ENCODE measurements at places on chromosomes 12 and 14.

DNA sequence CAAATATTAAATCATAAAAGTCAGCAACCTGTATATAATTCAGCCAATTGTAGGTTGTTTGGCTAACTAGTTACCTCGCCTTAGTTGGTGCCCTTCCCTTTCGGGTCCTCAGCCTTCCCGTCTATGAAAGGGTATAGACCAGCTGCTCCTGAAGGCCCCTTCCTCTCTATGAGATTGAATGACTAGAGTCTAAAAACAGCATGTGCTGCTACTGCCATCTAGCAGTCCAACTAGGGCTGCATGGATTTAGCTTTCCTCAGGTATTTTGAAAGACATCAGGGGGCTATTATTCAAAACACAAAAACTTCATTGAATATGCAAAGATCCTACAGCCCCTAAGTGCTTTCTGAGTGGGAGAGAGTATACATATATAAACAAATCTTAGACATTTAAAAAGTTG is 37.0 kb upstream of the TMEM263 start:
- peak; percentile 39 for DNase-seq

- no peak for DNase-seq
Observed at GRCh38 chr14:52789118-52789517, 2.3 kb downstream of the GNPNAT1 start.

DNA sequence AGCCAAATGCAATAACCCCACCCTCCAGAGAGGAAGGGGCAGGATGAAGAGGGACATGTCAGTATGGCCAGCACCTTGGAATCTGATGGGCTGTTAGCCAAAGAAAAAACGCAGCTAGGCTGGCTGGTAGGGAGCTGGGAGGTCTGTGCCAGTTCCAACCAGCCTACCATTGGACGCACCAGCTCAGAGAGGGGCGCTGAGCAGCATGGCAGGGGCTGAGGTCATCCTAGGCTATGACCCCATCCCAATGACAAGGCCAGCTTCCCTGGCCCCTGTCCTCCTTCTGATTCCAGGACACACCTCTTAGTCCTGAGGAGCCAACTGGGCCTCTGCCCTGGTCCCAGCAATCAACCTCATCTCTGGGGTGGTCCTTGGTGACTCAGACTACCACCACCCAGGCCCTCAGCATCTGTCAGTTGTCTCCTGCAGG is 12.2 kb downstream of the ACTN1 start:
- no peak for DNase-seq

DNA sequence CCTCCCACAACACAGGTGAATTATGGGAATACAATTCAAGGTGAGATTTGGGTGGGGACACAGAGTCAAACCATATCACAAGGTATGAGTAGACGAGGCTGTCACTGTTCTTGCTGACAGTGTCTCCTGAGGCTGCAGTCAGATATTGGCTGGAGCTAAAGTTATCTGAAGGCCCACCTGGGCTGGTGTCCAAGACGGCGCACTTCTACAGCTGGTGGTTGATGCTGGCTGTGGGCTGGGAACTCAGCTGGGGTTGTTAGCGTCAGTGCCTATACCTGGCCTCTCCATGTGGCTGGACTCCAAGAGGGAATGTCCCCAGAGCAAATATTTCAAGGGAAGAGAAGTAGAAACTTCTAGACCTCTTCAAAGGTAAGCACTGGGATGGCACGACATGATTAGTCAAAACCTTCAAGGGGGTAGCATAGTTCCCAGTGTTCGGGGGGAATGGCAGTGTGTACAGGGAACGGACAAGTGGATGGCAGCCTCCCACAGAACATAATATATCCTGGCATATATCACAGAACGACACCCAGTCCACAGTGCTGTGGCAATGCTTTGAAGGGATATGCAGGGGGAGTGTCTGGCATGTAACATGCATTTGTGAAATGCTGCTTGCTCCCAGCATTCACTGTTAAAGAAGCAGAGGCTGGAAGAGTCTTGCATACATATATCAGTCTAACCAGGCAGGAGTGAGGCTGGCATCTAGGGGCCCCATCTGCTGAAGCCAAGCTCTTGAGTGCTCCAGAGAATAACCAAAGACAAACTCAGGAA is 126.7 kb upstream of the RFLNA start:
- no peak for DNase-seq

GRCh38 chr14:77120771-77121743 is 20.5 kb downstream of the ZDHHC22 start:
- DNase-seq: no peak

- no peak for DNase-seq
Observed at GRCh38 chr14:64602826-64603225, 53.1 kb downstream of the PPP1R36 start.

GRCh38 chr12:24554612-24555295 is 394.1 kb downstream of the BCAT1 start:
- no peak for DNase-seq

DNA sequence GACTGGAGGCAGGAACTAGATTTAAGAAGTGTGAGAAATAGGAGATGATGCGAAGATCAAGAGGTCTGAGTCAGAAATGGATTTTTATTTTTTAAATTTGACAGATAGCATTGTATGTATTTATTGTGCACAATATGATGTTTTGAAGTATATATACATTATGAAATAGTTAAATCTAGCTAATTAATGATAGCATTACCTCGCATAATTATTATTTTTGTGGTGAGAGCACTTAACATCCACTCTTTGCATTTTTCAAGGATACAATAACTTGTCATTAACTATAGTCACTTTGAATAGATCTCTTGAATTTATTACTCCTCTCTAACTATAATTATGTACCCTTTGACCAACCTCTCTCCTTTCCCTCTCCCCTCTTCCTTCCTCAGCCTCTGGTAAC is 3.7 kb downstream of the SMOC1 start:
- DNase-seq: no peak

DNA sequence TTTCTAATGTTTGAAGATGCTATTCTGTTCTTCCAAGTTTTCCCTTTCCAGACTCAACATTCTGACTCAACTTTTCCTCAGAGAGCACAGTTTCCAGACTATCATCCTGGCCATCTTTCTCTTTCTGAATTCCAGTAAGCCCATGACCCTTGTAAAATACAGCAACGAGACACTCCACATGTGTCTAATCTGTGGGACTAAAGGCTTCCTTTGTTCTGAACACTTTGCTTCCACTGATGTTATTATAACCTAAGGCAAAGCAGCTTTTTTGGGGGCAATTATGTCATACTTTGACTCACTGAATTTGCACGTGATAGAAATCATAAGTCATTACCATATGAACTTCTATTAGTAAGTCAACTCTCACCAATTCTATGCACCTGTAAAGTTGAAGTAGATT is 6.3 kb upstream of the ART4 start:
- no peak for DNase-seq

- DNase-seq: no peak
Observed at GRCh38 chr12:80778005-80778541, 61.4 kb downstream of the MYF5 start.

GRCh38 chr12:123242116-123242904 is 9.1 kb downstream of the MTRFR start:
- no peak for DNase-seq

DNA sequence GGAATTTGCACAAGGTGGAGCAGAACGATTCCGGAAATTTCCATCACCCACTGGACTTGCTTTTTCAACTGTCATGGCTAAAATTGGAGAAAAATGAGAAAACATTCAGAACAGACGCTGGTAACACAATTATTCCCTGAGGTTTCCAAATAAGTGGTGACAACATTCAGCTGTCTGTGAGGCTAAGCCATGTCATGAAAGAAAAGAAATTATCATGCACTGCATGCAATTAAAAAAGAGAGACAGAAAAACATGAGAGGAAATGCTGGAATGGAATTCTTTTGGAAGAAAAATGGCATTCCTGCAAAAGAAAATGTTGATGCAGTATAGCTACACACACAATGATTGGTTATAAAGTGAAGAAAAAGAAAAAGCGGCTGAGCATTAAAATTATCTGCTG is 87.3 kb downstream of the C2CD5 start:
- DNase-seq: no peak

GRCh38 chr12:46209914-46210872 is 58.6 kb downstream of the SLC38A1 start:
- no peak for DNase-seq

- DNase-seq: no peak
Observed at GRCh38 chr12:126747530-126748149, 1519.3 kb upstream of the TMEM132C start.

DNA sequence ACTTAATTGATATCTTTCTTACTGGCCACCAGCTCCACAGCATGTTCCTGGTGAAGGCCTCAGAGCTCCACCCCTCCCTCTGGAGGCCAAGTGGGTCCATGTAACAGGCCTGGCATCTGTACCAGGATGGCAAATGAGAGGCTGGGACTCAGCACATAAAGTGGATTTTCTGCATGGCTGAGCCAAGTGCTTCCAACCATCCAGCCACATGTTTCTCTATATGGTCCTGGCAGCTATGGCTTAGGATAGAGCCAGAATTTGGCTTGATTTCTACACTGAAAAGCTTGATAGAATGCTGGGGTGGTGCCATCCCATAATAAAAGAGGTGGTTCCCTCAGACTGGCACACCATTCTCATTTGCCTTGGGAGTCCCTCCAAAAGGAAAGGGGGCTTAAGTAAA is 94.1 kb downstream of the PAX9 start:
- DNase-seq: no peak

DNA sequence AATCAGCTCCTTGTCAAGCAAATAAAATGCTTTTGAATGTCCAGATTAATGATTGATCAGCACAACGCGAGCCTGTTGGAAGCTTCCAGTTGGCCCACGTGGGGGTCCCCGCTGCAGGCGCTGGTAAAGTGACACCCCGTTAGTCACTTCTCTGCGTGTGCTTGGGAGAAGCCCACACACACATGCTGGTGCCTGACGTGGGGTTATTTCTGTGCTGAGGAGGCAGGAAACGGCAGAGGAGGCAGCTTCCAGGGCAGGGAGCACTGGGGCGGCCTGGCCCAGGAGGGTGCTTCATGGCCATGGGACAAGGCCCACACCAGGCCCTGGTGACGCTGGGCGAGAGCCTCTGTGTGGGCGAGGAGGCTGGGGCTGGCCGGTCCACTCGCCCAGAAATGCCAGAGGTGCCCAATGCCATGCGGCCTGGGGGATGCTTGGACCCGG is 101.5 kb downstream of the KIF26A start:
- DNase-seq: no peak

DNA sequence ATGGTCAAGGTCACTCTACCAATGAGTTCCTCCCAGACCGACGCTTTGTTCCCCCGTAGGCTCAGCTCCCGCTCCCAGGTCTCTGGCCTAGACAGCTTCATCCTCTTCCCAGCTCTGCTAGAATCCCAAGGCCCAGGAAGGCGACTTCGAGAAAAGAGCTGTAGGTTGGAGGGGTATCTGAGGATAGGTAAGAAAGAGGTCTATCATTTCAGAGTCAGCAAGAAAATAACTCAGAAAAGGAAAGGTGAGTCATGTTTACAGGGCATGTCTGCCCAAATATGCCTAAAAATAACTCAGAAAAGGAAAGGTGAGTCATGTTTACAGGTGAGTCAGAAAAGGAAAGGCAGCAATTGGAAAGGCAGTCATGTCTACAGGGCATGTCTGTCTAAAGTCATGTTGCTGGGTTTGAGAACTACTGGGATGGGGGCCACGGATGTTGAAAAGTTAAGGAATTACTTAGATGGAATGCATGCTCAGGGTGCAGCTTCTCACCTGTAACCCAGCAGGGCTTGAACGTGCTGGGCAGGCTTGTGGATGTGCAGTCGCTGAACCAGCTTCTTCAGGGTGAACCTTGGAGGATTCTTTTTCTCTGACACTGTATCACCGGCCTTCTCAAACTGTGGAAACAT is 12.2 kb downstream of the TEP1 start:
- no peak for DNase-seq

Measured in endothelial cell (in vitro differentiated cells).